Left lung (tissue), 14 donors: ENCODE measurements at places on chromosomes 6 and 20.

DNA sequence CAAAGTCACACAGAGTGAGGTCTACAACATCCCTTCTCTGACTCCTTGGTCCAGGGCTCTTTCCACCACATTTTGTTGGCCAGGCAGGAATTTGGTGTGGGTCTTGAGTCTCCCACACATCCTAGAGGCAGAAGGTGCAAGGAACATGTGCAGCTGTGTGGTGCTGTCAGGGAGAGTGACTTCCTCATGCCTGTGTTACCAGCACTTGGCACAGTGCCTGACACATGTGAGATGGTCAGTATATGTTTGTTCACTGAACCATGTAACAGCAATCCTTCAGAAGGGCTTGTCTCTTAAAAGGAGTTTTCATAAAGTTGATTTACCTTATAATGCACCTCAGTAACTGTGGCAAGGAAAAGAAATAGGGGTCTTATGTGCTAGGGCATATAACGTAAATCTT is 168.5 kb downstream of the CDC5L start:
- DNase-seq = no peak

DNA sequence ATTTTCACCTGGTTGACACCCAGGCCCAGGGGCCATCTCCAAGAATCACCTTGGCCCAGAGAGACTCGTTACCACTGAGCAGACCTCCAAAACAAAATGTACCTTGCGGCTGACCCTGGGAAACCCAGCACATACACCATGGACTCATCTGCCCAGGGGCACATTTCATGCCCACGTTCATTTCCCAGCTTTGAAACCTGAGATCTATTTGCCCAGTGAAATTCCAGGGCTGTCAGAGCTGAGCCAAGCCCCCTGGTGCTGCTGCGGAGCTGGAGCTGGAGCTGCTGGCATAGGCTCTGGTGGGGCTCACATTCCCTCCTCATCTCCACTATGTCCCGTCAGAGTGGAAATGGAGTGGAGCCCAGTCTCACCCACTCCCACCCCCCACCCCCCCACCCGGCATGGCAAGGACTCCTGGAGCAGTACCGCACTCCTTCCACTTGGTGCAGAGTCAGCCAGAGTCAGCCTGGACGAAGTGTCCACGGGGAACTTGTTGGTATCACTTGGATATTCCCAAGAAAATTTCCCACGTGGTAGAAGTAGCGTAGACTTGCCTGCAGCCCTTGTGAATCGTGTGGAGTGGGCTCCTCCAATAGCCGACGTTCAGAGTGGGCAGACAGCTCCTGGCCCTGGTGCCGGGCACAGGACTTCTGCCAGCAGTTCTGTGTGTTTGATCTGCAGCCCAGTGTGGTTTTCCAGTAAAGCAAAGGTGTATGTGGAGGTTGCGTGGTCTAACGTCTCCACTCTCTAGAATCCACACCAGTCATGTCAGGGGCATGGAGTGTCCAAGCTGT is 18.1 kb upstream of the OSER1 start:
- DNase-seq = no peak

DNA sequence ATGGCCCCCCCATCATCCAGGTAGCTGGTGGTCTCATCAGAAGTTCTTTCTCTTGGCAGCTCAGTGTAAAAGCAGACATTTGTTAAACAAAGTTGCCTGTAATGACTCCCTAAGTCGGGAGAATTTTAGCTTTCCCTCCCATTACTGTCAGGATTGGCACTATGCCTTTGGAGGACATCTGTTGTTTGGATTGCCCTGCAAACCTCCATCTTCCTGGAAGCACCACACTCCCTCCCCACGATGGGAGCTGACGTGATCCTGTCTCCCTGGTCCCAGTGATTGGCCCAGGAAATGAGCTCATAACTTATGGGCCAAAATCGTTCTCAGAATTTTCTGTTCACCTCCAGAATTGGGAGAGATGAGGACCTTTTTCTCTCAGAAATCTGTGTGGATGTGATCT is 42.6 kb upstream of the CNR1 start:
- no peak for DNase-seq

DNA sequence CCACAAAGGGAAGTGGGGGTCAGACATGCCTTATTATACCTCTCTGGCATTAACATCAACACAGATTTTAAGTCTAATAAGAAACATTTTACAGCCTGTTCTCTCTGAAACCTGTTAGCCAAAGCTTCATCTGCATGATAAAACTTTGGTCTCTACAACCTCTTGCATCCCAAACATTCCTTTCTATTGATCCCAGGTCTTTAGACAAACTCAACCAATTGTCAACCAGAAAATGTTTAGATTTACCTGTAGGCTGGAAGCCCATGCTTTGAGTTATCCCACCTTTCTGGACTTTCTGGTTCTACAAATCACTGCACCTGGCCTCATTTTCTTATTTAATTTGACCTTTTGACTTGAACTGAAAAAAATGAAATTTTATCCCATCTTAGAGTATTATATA is 20.8 kb downstream of the MCM8 start:
- no peak for DNase-seq

DNA sequence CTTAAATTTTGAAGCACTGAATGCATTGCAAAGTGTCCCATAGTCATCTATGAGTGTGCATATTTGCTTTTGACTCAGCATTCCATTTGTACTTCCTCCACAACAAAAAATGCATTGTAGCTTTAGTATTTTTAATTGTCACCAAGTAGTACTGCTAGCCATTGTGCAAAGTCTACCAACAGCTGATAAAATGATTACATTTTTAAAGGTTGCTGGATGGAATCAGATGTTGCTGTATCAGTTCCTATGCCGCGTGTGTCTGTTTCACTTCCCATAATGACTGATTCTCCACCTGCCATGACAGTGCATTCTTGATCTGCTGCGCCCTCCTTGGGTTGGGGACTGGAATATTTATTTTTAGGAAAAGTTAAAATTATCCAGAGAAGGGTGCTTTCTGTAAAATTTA is 41.2 kb downstream of the SLX4IP start:
- DNase-seq = no peak
